Gastroesophageal sphincter (tissue), 4 donors: ENCODE measurements at places on chromosomes 11 and 22.

- no peak overlapping the region for H3K27ac ChIP-seq
- ATAC-seq: no peak
- H3K27me3 ChIP-seq: no peaks in the 10 kb centered on the region
- H3K4me3 ChIP-seq: no peak overlapping the region
- H3K36me3 ChIP-seq: peaks cover 60% of the 10 kb centered on the region
These were observed 73.2 kb downstream of the CCDC81 start for GRCh38 chr11:86447763-86448480.

- no peaks in the 10 kb centered on the region for H3K4me1 ChIP-seq
- H3K36me3 ChIP-seq: no peaks in the 10 kb centered on the region
- peaks cover 20% of the 10 kb centered on the region for H3K27me3 ChIP-seq
- no peak for ATAC-seq
These were observed 96.5 kb downstream of the NXPE2 start for GRCh38 chr11:114774599-114775361.

GRCh38 chr11:22189660-22190059, 3.2 kb upstream of the ANO5 start:
- no peaks in the 10 kb centered on the region for H3K36me3 ChIP-seq
- no peak overlapping the region for H3K27ac ChIP-seq
- H3K4me3 ChIP-seq: no peak overlapping the region
- no peak for ATAC-seq
- no peaks in the 10 kb centered on the region for H3K4me1 ChIP-seq

GRCh38 chr11:129965248-129965647, 37.4 kb downstream of the PRDM10 start:
- ATAC-seq: no peak
- H3K36me3 ChIP-seq: peaks cover 6% of the 10 kb centered on the region
- no peaks in the 10 kb centered on the region for H3K4me1 ChIP-seq
- H3K27me3 ChIP-seq: no peaks in the 10 kb centered on the region
- H3K4me3 ChIP-seq: no peak overlapping the region

DNA sequence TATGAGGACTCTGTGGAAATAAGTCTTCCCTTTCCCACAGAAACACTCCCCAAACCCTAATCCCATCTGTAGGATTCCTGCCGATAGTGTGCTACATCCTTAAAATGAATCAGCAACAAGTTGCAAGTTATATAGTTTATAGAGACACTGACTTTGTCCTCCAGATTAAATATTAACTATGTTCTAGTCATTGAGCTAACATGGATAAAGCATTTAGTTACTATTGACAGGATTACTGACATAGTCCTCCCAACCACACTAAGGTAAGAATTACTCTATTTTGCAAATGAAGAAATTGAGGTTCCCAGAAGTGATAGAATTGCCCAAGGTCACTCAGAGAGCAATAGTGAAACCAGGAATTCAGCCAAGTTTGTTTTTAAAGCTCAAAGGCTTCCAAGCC, 1.9 kb downstream of the OR52M1 start:
- H3K36me3 ChIP-seq: no peaks in the 10 kb centered on the region
- no peak overlapping the region for H3K27ac ChIP-seq
- H3K4me1 ChIP-seq: no peaks in the 10 kb centered on the region
- no peaks in the 10 kb centered on the region for H3K27me3 ChIP-seq
- ATAC-seq: no peak

GRCh38 chr22:23144932-23145877, at the start of gene RAB36:
TSS of gene RAB36 (plus strand) at chr22:23145477. CDS start at chr22:23146617, 1,140 bp downstream.
- H3K27ac ChIP-seq: peak within 1 kb of the TSS; percentile 4
- peaks cover 62% of the 10 kb centered on the region for H3K4me1 ChIP-seq
- H3K4me3 ChIP-seq: peak within 1 kb of the TSS; percentile 65
- no peaks in the 10 kb centered on the region for H3K27me3 ChIP-seq

DNA sequence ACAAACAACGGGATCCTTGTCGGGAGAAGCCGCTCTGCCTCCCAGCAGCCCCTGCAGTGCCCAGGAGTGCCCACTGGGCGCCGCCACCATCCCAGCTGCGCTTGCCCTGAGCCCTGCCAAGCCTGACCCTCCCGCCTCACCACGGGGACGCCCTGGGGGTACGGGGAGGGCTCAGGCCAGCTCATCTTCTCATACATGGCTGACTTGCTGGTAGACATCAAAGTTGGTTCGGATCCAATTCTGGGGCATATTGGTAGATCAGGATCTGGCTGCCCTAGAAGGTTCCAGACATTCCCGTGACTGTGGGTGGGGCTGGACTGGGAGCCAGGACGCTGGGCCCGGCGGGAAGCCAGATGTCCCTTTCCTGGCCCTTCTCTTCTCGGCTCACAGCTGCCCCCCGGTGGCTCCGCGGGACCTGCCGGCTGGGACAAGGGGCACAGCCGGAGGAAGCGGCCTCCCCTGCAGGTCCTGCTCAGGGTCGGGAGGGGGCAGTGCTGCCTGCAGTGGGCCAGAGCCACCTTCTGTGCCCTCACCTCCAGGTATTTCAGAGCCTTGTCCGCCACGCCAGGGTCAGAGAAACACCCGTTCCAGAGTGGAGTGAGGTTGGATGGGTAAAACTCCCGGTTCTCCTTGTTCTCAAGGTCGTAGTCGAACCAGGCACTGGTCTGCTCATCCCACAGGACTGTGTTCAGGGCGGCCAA, 10.6 kb upstream of the TREH start:
- H3K4me3 ChIP-seq: peak overlapping the region; percentile 51
- ATAC-seq: peak; percentile 95
- no peaks in the 10 kb centered on the region for H3K36me3 ChIP-seq
- peak overlapping the region; percentile 85 for H3K27ac ChIP-seq

GRCh38 chr22:23121424-23121823, 20.4 kb downstream of the RSPH14 start:
- no peaks in the 10 kb centered on the region for H3K36me3 ChIP-seq
- no peaks in the 10 kb centered on the region for H3K27me3 ChIP-seq
- H3K27ac ChIP-seq: no peak overlapping the region
- H3K4me3 ChIP-seq: no peak overlapping the region
- peaks cover 12% of the 10 kb centered on the region for H3K4me1 ChIP-seq
- no peak for ATAC-seq

DNA sequence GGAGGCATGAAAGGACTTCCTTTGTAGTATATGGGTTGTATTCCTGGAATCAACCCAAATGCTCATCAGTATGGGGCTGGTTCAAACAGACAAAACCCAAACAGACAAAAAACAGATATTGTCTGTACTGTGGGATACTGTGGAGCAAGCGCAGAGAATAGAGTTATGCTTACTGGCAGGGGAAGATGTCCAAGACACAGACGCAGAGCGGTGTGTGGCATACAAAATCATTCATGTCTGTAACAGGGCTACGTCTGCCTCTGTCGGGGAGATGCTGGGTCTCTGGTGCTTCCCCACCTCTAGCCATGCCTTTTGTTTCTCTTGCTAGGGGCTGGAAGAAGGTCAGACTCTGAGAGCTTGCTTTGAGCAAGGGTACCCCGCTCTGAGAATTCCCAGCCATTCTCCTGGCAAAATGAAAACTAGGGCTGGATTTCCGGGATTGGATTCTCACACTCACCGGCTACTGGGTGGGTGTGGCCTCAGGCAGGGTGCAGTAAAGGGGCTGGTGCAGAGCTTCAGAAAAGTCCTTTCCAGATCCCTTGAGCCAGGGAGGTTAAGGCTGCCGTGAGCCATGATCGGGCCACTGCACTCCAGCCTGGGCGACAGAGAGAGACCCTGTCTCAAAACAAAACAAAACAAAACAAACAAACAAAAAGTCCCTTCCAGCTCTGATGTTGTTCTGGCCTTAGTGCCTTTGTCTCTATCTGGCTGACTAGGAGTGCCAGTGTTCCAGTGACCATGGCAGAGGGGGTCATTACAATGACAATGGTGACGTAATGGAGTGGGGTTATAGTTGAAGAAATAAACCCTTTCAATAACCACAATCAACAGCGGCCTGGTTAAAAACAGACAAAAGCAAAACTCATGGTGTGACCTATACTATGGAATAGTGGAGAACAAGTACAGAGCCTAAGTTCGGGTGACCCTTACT, 2.9 kb upstream of the ABCC8 start:
- ATAC-seq: no peak
- no peaks in the 10 kb centered on the region for H3K36me3 ChIP-seq
- H3K27ac ChIP-seq: no peak overlapping the region
- no peaks in the 10 kb centered on the region for H3K4me1 ChIP-seq
- no peak overlapping the region for H3K4me3 ChIP-seq

DNA sequence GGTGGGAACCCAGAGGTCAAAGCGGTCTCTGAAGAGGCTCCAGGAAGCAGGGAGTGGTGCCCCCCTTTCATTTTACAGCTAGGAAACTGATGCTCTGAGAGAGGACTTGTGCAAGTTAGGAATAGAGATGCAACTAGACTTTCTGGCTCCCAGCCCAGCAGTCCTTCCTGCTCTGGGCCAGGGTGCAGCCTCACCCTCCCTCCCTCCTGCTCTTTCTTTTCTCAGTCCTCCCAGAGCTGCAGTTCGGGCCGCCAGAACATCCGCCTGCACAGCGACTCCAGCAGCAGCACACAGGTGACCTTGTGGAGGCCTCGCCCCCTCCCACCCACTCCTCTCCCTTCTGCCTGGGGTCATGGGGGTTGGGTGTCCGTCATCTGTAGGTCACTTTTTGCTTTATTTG, 51.5 kb downstream of the LHFPL7 start:
- no peaks in the 10 kb centered on the region for H3K4me1 ChIP-seq
- no peaks in the 10 kb centered on the region for H3K36me3 ChIP-seq
- no peak overlapping the region for H3K4me3 ChIP-seq
- ATAC-seq: peak; percentile 76
- H3K27ac ChIP-seq: peak overlapping the region; percentile 83

- H3K4me3 ChIP-seq: no peak overlapping the region
- H3K36me3 ChIP-seq: no peaks in the 10 kb centered on the region
- ATAC-seq: no peak
- H3K27ac ChIP-seq: no peak overlapping the region
These were observed 842.1 kb downstream of the TBC1D22A start for GRCh38 chr22:47604563-47604962.

DNA sequence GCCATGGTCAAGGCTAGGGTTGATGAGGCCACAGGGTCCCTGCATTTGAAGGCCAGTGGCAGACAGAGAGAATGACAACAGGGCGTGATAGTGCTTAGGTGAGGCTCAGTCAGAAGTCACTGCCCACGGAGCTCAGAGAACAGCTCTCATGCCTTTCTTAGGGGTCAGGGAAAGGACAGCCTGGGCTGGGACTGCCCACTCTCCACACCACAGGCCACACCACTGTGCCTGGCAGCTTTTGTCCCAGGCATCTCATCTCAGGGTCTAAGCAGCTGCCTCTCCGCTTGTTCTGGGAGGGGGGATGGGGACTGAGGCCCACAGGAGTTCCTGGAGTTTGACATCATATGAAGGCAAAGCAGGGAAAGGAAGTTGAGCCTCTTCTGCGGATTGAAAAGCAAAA, 150.2 kb upstream of the B3GAT1 start:
- H3K27me3 ChIP-seq: peaks cover 5% of the 10 kb centered on the region
- H3K4me3 ChIP-seq: no peak overlapping the region
- H3K36me3 ChIP-seq: no peaks in the 10 kb centered on the region

- H3K27ac ChIP-seq: no peak overlapping the region
- H3K36me3 ChIP-seq: no peaks in the 10 kb centered on the region
- no peak for ATAC-seq
- no peak overlapping the region for H3K4me3 ChIP-seq
These were observed 230.1 kb upstream of the DDI1 start for GRCh38 chr11:103806130-103806895.

DNA sequence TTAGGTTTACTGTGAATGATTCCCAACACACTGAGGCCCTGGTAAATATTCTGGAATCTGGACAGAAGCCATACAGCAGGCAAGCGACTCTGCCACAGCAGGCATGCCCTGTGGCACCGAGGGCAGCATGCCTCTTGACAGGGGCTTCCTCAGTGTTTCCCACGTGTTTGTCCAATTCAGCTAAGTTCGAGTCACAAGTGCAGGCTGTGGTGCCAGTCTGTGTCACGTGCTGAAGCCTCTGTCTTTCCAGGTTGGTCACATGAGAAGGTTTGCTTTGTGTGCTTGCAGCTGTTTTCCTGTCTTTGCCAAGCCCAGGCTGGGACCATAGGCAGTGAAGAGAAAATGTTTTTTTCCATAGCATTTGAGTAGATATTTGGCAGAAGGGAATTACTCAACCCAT, 2.4 kb upstream of the PPFIBP2 start:
- no peaks in the 10 kb centered on the region for H3K36me3 ChIP-seq
- peaks cover 4% of the 10 kb centered on the region for H3K4me1 ChIP-seq
- no peaks in the 10 kb centered on the region for H3K27me3 ChIP-seq
- no peak for ATAC-seq

DNA sequence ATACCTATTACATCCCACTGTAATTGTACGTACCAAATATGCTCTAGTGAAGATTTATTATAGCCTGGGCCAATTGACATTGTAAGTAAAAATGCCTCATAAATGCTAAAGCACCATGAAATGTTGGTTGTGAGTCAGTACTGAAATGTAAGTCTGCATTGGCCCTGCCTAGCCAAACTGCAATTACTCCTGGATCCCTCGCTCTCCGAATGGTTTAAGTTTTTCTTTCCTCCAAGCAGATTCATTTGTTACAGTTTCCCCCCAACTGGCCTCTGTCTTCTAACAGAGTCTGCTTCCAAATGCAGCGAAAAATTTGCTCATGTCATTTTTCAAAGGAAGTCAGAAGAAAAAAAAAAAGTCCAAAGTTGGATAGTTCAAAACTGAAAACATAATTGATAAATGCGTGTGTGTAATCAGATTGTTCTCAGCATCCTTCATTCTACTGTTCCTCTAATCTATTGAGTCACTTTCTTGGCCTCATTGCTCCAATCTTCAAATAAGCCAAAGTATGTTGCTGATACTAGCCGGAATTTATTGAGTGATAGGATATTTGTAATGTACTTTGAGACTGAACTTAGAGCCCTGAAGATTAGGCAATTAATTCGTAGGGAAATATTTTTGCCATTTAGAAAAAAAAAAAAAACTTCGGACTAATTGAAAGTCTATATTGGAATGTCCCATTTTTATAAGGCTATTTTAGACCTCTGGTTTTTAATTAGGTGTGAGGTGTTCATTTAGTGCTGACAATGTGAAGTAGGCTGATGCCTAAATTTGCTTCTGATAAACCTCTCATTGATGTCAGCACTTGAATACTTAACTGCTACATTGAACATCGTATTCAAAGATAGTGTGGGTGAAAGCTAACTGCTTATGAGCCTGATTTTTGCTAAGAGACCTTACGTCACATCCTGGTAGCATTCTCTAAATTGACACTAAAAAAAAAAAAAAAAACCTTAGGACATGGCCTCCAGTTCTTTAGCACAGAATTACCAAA, 93.4 kb downstream of the WT1 start:
- peaks cover 4% of the 10 kb centered on the region for H3K27me3 ChIP-seq
- no peak overlapping the region for H3K4me3 ChIP-seq
- H3K36me3 ChIP-seq: no peaks in the 10 kb centered on the region

DNA sequence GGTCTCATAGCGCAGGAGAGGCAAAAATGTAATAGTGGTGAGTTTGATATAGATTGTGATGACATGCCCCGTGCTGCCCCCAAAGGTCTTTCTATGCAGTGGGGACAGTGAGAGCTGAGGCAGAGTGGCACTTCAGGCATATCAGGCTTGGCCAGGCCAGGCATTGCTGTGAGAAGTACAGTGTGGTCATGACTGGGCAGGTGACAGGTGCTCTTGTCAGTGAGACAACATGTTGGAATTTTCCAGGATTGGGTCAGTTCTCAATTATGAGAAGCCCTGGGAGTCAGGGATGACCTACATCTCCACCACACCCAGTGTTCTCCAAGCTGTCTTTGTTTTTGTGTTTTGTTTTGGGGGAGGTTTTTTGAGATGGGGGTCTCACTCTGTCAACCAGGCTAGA, 3.7 kb downstream of the SNAP29 start:
- H3K27me3 ChIP-seq: no peaks in the 10 kb centered on the region
- H3K27ac ChIP-seq: no peak overlapping the region
- peaks cover 37% of the 10 kb centered on the region for H3K36me3 ChIP-seq
- H3K4me3 ChIP-seq: no peak overlapping the region
- no peaks in the 10 kb centered on the region for H3K4me1 ChIP-seq
- ATAC-seq: no peak
